Activated T-helper 1 cell treated with anti-CD3 and anti-CD28 coated beads, Interleukin-2, amount 50 U/mL, for 16 hours (primary cell): ENCODE measurements at places on chromosomes 4 and X.
A peak's percentile ranks its signal among the peaks of the same experiment; 100 is the strongest.

GRCh38 chr4:24831637-24832036 lies 36.3 kb downstream of the SOD3 start:
- DNase-seq = no peak

DNA sequence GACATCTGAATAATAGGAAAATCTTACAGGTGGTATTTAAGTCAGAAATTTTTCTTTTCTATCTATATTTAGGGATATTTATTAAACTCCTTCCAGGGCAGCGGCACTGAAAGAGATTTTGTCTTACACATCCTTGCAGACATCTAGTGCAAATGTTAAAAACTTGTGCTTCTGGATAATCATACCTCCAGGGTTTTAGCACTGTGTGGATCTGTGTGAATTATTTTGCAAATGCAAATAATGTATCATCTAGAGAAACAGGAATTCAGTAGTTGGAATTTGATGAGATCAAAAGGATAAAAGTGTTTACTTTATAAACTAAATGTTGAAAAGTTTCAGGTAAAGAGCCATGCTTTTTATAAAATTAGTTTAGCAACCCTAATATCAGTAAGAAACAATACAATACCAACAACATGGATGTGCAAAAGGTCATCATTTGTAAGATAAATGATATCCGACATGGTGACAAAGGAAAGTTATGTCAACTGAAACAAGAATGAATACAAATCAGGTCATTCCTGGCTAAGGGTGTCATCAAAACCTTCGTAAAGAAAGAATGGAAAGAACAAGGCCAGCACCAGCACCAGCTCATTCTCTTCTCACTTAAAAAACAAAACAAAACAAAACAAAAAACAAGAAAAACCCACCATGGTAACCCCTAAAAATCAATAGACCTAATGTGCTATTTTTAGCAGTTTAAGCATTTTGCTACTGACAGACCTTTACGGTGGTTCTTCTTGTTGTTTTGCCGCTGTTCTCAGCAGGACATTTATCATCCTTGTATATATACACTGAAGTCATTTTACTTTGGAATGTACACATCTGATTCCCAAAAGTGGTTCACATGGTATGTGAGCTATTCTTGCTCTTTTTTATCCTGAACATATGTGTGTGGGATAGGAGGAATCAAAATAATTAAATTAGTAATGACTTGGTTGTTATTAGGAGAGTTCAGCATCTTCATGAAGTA lies 219.7 kb upstream of the NDST3 start:
- DNase-seq = no peak

DNA sequence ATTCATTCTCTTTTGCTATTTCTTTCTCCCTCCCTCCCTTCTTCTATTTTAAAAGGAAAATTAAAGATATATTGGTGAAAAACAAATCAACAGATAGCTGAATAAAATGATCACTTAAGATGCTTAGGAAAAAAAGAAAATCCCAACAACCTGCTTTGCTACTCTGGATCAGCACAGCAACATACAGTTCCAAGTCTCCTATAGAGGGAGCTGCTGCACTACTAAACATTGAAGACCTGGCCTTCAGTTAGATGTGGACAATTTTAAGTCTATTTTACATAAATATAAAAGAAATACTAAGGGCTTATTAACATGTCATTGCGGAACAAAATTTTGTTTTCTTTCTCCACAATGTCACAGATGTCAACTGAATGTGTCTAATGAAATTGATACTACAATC lies 226.4 kb downstream of the MAGEB5 start:
- no peak for DNase-seq

DNA sequence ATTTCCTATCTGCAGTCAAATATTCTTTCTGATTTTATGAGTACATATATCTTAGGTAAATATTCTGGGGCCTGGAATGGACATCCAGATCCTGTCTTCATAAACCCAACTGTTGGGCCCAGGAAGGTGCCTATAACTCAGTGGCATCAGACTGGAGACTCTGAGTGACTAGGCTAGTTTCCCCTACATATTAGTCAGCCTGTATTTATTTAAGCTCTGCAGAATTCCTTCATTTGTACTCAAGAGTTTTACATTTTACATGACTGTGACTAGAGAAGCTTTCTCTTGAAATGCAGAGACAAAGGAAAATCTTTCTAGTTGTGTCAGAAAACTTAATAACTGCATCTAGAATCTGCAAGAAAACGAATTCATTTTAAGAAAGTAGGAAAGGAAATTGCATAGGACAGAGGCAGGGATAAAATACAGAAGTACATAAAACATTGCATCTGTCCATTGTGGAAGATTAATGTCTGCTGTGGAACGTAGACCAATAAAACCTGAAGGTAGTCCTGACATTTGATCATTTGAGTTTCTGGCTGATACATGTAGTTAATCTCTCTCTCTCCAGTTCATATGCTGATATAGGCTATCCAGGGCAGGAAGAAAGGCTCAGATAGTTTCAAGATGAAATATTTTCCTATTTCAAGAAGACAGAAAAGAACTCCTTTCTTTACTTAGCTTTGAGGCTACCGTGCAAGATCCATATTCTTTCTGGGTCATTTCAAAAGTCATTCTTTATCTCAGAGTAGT lies 78.2 kb downstream of the OPHN1 start:
- DNase-seq = no peak

GRCh38 chr4:11471618-11472017 lies 42.9 kb upstream of the HS3ST1 start:
- DNase-seq = peak; percentile 12

- no peak for DNase-seq
These were observed 66.2 kb upstream of the TACR3 start for GRCh38 chr4:103786014-103786413.

GRCh38 chr4:145541346-145541745 lies 59.7 kb downstream of the SMAD1 start:
- no peak for DNase-seq

DNA sequence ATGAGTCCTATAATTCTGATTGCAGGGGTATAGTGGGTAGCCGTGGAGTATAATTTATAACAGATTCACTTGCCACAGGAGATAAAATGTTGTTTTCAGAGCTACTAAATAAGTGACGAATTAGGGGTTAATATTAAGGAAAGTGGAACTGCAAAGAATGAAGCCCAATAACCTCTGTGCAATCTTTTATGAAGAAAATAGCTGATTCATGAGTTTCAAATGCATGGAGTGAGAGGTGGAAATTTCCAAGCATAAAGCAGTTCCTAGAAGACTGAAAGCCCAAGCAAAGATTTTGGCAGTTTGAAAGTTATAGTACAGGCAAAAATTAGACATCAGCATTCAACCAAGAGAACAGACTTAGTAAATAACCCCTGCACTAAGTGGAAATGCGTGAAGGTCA lies 1782.4 kb upstream of the PCDH10 start:
- DNase-seq = no peak

DNA sequence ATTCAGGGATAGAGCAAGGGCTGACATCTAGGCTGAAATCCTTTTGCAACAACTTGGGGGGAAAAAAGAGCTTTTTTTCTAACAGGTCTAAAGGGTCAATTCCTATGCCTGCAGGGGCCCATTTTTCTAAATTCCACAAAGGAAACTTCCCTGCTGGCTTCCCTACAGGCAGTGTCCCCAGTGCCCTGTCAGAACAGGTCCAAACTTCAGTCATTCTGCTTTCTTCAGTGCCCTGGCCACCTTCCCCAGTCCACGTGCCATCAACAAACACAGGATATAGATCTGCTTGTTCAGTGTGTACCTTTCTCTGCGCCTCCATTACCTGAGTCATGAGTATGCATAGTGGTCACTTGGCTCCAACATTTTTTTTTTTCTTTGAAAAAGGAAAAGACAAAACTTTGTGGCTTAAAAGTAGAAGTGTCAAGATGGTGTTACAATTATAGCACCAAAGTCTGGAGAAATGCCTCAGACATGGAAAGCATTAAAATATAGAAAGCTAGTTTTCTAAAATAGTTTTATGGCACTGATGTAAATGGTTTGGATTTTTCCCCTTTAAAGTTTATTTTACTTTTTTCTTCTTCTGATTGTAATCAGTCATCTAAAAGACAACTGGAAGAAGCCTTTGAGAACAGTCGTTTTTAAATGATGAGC lies 84.0 kb upstream of the JADE1 start:
- DNase-seq = no peak

- DNase-seq = peak; percentile 34
These were observed 29.0 kb downstream of the REELD1 start for GRCh38 chr4:146243141-146243882.

GRCh38 chr4:145935253-145936141 lies 3.1 kb downstream of the ZNF827 start:
- no peak for DNase-seq

DNA sequence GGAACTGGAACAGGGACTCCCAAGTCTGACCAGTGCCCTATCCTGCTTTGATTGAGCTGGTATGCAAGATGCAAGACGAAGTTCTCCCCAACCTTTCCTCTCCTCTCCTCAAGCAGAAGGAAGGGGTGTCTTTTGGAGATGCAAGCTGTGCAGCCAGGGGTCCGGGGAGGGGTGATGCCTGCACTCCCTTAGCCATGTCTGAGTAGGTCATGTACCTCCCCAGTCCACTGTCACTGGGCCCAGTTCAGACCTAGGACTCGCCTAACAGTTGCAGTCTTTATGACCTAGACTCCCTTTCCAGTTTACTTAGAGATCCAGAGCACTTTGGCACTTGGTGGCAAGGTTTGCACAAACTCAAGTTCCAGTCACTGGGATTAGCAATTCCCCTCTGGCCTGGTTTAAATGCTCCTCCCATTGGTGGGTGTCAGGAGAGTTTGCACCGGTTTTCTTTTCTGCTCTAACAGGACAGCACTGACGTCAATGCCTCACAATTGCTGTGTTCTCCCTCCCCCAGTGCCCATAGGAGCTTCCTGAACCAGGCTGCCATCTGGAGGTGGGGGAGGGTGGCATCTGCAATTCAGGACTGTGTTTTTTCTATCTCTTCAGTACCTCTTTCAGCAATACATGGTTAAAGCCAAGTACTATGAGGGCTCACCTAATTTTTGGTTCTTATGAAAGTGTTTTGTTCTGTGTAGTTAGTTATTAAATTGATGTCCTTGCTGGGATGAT lies 782.2 kb downstream of the ARAP2 start:
- no peak for DNase-seq

GRCh38 chr4:183149616-183150539 lies 50.8 kb downstream of the WWC2 start:
- no peak for DNase-seq

- no peak for DNase-seq
These were observed 50.3 kb downstream of the PHKA2 start for GRCh38 chrX:18933617-18934016.

DNA sequence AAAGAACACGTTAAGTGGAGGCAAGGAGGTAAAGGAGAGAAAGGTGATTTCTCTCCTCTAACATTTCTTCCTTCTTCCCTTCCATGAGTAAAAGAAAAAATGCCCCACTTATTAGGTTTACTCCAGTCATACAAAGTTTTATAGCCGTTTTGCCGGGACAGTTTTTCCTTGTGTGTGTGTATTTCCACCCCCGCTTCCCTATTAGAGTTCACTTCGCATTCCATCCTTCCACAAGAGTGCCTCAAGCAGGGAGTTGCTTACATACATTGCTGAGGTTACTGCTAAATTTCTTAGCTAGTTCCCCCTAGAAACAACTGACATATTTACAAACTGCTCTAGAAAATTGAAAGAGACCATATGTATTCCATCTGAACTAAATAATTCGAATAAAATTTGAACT lies 45.2 kb upstream of the BMP15 start:
- no peak for DNase-seq

DNA sequence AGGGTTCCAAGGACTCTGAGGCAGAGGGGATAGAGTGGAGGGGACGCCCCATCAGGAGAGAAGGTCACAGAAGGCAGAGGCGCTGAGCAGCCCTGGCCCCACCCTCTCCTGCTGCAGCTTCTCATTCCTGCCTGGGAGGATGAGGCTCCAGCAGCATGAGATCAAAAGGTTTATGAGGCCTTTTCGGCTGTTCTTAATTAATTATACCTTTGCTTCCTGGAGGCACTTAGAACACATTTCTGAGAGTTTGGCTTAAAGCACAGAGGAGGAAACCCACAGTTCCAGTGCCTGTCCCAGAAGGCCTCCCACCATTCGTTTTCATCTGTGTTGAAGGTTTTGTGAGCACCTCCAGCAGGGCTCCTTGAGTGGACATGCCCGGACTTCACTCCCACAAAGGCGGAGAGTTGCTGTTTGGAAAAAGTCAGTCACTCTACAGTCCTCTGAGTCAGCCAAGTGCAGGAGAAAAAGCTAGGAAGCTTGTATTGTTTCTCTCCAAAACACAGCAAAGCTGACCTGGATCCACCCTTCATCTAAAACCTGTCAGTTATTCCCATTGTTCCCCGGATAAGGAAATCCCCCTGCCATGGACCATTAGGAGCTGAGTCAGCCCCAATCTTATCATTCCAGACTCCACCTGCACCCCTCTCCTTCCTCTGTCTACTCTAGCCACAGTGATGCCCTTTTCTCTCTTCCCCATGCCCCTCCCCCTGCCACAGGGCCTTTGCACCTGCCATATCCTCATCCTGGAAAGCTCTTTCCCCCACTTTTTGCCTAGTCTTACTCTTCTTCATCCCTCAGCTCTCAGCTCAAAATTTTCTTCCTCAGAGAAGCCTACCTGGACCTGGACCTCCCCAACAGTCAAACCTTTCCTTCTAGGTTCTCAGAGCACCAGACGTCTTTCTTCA lies 276.8 kb downstream of the FBXW7 start:
- DNase-seq = no peak

GRCh38 chr4:176769514-176769913 lies 23.2 kb downstream of the VEGFC start:
- DNase-seq = no peak

- DNase-seq = no peak
These were observed 36.4 kb downstream of the QDPR start for GRCh38 chr4:17475481-17475880.

- no peak for DNase-seq
These were observed 122.4 kb downstream of the KIT start for GRCh38 chr4:54780149-54780495.

DNA sequence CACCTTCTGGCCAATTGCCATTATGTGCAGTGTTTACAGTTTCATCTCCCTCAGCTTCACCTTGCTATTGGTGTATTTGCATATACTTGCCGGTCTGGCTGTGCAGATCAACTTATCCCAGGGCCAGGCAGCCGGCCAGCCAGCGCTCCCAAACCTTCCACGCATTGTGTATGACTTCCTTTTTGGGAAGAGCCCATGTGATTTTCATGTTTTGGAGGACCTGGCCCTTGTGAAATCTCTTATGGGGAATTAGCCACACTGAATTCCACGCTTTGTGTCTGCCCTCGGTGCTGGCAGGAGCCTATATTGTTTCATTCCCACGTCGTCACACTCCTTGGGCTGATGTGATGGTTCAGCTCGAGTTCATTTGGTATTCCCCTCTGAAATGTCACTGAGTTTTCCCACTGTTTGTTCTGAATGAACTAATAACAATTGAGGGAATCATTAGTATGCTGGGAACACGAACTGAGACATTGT lies 6.0 kb upstream of the PDLIM3 start:
- no peak for DNase-seq

- DNase-seq = no peak
These were observed 234.1 kb downstream of the CPE start for GRCh38 chr4:165612936-165613335.

- no peak for DNase-seq
These were observed 272.3 kb upstream of the FGF16 start for GRCh38 chrX:77174680-77175519.

GRCh38 chr4:126440297-126440696 lies 1125.5 kb downstream of the FAT4 start:
- no peak for DNase-seq

- DNase-seq = no peak
These were observed 14.5 kb upstream of the CAPN6 start for GRCh38 chrX:111284631-111285293.
